Bronchial epithelial cell (primary cell): ENCODE measurements at places on chromosomes 1 and 21. TPM values are rescaled to one million over a fixed set of nuclear protein-coding genes. Genes with fewer than 3 reads are reported as not detected.

DNA sequence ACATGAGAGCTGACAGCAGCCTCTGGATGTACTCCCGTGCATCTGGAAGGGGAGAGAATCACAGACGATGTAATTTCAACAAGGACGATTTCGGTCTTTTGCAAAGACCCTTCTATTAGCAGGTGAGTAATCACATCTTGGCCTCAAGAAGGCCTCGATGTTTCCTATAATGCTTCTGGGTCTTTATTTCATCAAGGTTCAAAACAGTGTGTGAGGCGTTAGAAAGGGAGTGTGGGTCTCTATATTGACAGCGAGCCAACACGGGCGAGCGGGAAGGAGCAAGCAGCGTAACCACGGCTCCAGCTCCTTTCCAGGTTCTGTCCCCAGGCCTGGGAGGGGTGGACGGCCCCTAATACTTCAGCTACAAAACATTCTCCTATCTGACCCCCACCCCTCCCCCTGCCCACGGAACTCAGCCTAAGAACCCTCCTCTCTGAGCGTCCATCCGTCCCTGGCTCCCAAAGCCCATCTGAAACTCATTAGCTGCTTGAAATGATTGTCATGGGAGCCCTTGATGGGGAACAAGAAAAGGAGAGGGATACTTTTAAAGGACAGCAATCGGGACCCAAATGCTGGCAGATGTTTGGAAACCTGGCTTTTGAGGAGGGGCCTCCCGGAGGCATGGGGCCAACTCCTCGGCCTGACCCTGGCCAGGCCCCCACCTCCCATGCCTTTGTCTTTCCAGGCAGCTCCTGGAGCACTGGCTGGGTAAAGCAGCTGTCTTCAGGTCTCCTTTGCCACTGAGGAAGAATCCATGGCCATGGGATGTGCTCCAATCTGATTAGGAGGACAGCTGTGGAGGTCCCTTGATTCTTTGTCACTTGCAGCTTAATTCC is 250.8 kb downstream of the FOXD2 start:
- DNase-seq = no peak

DNA sequence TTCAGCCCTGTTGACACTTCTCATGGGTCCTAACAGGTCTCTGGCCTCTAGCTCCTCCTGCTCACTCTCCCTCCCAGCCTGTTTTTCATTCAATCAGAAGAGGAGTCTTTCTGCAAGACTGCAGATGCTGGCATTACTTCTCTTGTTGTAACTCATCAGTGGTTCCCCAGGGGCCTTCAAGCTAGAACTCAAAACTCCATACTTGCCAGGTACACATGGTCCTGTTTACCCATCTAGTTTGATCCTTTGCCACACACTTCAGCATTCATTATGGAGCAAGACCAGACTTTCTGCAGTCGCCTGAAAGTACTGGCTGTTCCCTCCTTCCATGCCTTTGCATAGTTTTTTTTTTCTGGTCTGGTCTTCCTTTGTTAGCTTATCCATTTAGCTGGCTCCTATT is 47.9 kb downstream of the SERBP1 start:
- DNase-seq = no peak

GRCh38 chr1:27811741-27812500 is 18.7 kb upstream of the PPP1R8 start:
- DNase-seq = no peak

- no peak for DNase-seq
Measured at GRCh38 chr1:241579434-241579833, 47.3 kb downstream of the KMO start.

The TTLL7 gene
- total RNA-seq = 0.79 and 1.2 TPM in 2 replicates

DNA sequence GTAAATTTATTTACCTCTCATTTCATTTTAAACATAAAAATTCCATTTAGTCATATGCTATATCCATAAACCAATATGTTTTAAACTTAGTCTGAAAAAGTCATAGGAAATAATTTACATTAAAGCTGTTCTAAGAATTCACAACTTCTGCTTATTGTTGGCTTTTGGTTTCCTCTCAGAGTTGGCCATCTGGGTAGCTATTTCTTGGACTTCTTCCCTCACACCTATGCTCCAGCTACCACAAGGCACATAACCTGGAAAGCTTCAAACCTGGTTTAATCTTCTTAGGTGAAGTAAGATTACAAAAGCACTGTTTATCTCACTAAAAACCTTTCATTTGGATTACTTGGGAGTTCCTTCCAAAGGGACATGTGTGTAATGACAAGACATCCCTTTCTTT is 29.8 kb downstream of the RBM11 start:
- DNase-seq = no peak

The C1orf167 gene
- total RNA-seq = not detected in 2 replicates

DNA sequence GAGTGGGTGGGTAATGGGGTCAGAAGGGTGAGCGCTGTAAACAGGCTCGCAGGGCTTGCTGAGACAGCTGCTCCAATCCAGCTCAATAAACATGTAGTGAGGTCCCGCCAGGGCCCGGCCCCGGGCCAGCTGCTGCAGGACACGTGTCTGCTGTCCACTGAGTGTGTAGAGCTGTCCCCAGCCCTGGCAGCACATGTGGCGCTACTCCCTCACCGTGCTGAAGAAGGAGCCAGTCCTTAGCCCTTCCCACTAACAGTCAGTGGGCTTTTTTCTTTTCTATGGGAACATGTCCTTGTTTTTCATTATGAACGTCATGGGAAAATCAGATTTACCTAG is 78.9 kb upstream of the C1orf174 start:
- no peak for DNase-seq

DNA sequence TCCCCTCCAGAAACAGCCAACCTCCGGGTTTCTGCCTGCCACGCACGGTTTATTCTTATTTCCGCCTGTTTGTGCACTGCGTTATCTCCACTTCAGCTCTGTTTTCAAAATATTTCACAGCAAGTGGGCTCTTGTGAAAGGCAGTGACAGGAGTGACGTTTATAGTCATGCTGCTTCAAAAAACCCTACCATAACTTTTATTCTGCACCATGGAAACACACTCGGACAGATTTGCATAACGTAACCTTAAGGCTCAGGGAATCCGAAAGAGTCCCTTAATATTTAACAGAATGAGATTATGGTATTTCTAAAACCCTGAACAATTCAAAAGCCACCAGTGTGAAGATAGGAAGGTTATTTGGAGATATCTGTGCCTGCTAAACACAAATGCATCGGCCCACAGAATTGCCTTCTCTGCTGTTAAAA is 782 bp upstream of the SDE2 start:
- no peak for DNase-seq

The RNF223 gene
- 9.0 and 14.6 TPM in 2 replicates for total RNA-seq

The LCE1F gene
- total RNA-seq = not detected in 2 replicates

DNA sequence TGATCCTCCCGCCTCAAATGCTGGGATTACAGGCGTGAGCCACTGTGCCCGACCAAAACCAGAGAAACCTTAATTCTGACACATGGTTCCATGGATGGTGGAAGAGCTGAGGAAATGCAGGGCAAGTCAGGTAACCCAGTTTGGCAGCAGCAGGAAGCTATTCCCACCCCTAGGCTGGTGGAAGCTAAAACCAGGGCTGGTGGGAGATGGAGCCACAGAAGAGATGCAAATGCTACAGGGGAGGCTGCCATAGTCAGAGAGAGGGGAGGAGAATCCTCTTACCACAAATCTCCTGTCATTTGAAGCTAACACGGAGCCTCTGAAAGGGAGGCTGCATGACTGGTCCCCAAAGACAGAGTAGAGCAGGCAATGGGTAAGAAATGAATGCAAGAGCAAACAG is 4.1 kb upstream of the CDC42BPA start:
- DNase-seq = no peak

DNA sequence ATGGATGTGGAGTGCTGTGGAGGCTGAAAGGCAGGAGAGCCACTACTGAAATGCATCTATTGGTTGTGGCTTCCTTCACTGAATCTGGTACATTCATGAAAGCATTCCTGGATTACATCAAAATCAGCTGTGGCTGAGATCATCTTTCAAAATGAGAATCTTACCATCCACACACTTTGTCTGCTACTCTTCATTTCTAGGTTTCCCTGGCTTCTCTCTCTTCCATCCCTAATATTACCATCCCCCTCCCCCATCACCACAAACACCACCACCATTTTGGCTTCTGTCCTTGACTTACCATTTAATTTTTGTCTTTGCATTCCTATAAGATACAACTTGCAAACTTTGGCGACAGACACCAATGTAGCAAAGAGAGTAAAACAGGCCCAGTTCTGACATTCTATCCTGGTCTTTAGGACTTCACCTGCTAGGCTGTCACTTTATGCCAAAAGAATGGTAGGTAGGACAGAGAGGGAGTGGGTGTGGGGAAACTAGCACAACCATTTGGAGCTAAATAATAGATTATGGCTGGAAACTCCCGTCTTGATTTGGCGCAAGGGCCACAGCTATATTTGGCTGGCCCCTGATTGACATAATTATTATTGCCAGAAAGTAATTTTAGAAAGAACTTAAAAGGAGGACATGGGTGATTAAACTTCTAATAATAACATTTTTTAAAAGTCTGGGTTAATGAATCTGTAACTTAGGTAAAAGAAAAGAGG is 15.1 kb upstream of the DUSP10 start:
- no peak for DNase-seq

The MAGI3 gene
- 6.3 and 12.3 TPM in 2 replicates for total RNA-seq

DNA sequence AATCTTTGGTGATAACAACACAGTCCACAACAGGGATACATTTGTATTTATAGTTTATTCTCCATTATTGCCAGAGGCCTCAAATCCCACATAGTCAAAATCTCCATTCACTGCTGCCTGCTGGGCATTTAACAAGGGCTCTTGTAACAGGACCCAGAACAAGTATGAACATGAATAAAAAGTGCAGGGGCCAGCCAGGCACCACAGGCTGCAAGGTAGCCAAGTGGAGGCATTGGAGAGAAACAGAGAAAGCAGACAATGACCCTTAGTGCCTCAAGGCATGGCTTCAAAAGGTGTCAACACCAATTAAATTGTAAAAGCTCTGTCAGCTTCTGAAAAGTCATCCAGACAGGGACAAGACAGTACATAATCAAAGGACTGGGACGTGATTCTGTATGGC is 116.8 kb downstream of the ATP6V1G3 start:
- DNase-seq = peak; percentile 26

The CFHR3 gene
- not detected in 2 replicates for total RNA-seq

The LCE3D gene
- 0.38 and 0.79 TPM in 2 replicates for total RNA-seq

The CD1D gene
- 3.1 and 3.9 TPM in 2 replicates for total RNA-seq

DNA sequence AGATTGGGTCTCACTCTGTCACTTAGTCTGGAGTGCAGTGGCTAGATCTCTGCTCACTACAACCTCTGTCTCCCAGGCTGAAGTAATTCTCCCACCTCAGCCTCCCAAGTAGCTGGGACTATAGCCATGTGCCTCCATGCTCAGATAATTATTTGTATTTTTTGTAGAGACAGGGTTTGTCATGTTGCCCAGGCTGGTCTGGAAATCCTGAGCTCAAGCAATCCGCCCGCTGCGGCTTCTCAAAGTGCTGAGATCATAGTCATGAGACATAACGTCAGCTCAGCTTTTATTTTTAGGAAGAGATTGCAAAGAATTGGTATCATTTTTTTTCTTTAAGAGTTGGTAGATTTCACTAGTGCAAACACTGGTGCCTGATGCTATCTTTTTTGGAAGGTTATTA is 244.9 kb downstream of the DSCAM start:
- no peak for DNase-seq

- DNase-seq = no peak
Measured at GRCh38 chr1:208280681-208281450, 36.7 kb upstream of the PLXNA2 start.

The NFASC gene
- total RNA-seq = 0.53 and 1.0 TPM in 2 replicates

- no peak for DNase-seq
Measured at GRCh38 chr1:24991697-24992096, 61.6 kb upstream of the RUNX3 start.

The EXTL1 gene
- total RNA-seq = not detected in 2 replicates

- DNase-seq = no peak
Measured at GRCh38 chr1:34645109-34645688, 109.6 kb upstream of the GJB5 start.

GRCh38 chr1:35535243-35535642 is 22.0 kb downstream of the KIAA0319L start:
- no peak for DNase-seq

GRCh38 chr1:37306871-37307270 is 167.5 kb upstream of the ZC3H12A start:
- DNase-seq = no peak

The PTGFR gene
- total RNA-seq = 0.13 and 0.26 TPM in 2 replicates

The MATN1 gene
- total RNA-seq = not detected in 2 replicates

GRCh38 chr21:36985751-36986594 is 19.5 kb upstream of the HLCS start:
- DNase-seq = no peak

The PLA2G2E gene
- total RNA-seq = not detected in 2 replicates

GRCh38 chr1:157652859-157653493 is 47.6 kb downstream of the FCRL3 start:
- DNase-seq = no peak

GRCh38 chr1:55519937-55520683 is 304.9 kb upstream of the USP24 start:
- no peak for DNase-seq

DNA sequence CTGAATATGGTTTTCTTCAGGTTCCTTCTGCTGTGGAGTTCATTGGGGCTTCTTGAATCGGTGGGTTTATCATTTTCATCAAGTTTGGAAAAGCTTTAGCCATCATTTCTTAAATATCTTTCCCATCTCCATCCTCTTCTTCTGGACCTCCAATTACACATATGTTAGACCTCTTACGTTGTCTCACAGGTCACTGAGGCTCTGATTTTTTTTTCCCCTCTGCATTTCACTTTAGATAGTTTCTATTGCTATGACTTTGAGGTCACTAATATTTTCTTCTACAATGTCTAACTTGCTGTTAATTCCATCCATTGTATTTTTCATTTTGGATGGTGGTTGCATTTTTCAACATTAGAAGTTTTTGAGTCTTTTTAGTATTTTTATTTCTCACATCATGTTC is 47.3 kb upstream of the CASZ1 start:
- no peak for DNase-seq

- no peak for DNase-seq
Measured at GRCh38 chr21:46079352-46080170, 18.4 kb upstream of the COL6A2 start.

DNA sequence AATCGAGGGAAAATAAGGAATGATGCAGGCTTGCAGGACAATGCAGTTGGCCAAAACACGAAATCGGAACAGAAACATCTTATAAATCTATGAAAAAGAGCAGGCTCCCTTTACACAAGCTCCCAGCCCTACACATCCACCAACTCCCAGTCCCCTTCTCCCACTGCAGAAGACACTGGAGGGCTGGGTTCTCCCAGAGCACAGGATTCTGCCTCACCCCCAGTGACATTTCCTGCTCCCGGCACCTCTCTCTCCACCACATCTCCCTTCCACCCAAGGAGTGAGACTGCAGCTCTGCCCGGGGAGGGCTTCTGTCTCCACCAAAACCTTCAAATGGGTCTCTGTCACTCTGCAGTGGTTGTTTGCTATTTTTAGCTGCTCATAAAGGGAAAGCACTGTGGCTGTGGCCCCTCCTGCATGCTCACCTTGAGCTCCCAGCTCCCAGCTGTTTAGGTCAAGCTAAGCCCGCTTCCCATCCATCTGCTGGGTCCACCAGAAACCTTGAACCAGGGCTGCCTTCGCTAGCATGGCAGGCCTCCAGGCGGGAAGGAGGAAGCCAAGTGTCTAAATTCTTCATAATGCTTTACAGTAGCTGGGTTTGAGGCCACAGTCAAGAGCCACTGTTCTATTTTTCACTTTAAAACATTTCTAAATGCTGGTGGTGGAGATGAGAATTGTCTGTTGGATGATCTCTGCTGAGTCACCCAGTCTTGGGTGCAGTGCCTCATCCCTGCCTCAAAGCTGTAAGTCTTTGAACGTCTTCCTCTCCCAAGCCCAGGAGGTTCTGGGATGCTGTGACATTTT is 3.3 kb upstream of the C2CD2 start:
- peak; percentile 54 for DNase-seq

GRCh38 chr1:66478116-66478515 is 55.8 kb upstream of the SGIP1 start:
- DNase-seq = peak; percentile 83

GRCh38 chr1:118395430-118395991 is 210.5 kb upstream of the SPAG17 start:
- DNase-seq = no peak

The ZNF684 gene
- total RNA-seq = 1.3 and 1.7 TPM in 2 replicates
